ENCODE measurements at places on chromosomes 16 and 17. TPM values are rescaled to one million over a fixed set of nuclear protein-coding genes. Genes with fewer than 3 reads are reported as not detected.

Gene MT1A
- total RNA-seq = 30.0 TPM

Gene GH2
- total RNA-seq = not detected

Gene CTRB2
- not detected for total RNA-seq

Gene NPIPB6
- total RNA-seq = not detected

Gene NFATC2IP
- 10.6 TPM for total RNA-seq

Gene C16orf54
- 0.90 TPM for total RNA-seq

Gene TLCD2
- 1.1 TPM for total RNA-seq

Gene CDR2L
- 28.8 TPM for total RNA-seq

Gene CTRL
- total RNA-seq = not detected

Gene SLC43A2
- 9.8 TPM for total RNA-seq

Gene ENPP7
- total RNA-seq = not detected

Gene SAP30BP
- total RNA-seq = 44.6 TPM

Gene VPS9D1
- 11.3 TPM for total RNA-seq

Gene DNASE1
- 2.7 TPM for total RNA-seq

Gene MMP28
- 10.5 TPM for total RNA-seq

Gene CD300LG
- 11.8 TPM for total RNA-seq

Gene KCNJ18
- not detected for total RNA-seq

Gene KATNIP
- total RNA-seq = 22.7 TPM

Gene GPR179
- total RNA-seq = not detected

Gene SLC35B1
- 54.1 TPM for total RNA-seq

Gene PYY
- not detected for total RNA-seq

Gene NDUFAF8
- 53.5 TPM for total RNA-seq

Gene PRSS33
- not detected for total RNA-seq

Gene CMTM1
- 1.6 TPM for total RNA-seq

Gene CCL13
- total RNA-seq = 0.90 TPM

Gene CRYBA1
- not detected for total RNA-seq

Gene FOXC2
- 2.9 TPM for total RNA-seq

Gene PRSS36
- total RNA-seq = 1.3 TPM

Gene ALOX15B
- 1.2 TPM for total RNA-seq

Gene FAM117A
- total RNA-seq = 15.5 TPM

All from right atrium auricular region (tissue), 2 donors.